Epithelial cell of prostate (primary cell): ENCODE measurements at places on chromosomes 13 and 19.

GRCh38 chr13:92781965-92782690 lies 444.5 kb upstream of the GPC6 start:
- DNase-seq: no peak

DNA sequence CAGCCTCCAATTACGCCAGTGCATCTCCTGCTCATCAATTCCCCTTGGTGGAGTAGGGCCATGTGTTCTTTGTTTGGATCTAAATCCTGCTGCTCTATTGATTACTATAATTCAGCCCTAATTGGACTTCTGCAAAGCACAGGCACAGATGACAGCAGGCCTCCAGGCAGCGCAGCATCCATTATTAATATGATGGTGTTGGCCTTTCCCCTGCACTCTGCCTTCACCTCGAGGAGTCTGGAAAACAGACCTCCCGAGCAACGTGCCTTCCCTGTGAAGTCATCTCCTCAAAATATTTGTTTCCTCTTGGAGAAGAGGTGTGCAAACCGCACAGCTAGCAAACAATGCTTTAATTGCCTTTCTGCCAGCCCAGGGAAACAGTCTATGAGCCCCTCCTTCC lies 92.5 kb downstream of the UQCRFS1 start:
- DNase-seq: no peak

- DNase-seq: no peak
Measured at GRCh38 chr19:8835446-8835845, 3.3 kb downstream of the MBD3L1 start.

DNA sequence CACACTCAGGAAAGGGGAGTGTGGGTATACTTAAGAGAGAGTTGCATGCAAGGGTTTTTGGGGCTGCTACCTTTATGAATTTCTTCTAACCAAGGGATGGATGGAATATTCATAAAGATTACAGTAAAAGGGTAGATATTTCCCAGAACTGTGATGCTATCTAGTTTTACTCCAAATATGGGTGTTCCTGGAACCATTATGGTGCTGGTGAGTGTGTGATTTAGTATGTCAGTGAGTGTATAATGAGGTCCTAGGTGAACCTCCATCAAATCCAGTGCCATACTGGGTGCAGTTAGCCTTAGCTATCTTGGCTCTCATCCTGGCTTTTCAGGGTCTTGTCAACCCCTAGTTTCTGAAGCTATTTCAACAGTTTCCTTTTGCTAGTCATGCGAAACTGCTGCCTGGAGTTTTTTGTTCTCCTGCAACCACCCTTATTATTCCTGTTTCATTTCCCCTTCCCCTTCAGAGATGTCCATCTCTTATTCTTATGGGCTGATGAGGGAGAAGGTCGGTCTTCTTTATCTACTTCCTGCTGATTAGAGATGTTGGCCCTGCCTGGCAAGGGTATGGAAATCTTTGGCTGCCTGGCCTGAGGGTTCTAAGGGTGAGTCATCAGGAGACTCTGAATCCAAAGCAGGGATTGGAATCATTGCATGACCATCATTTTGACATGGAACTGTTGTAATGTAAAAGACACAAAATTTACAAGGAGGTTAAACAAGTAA lies 202.3 kb downstream of the NBEA start:
- no peak for DNase-seq

GRCh38 chr19:40191836-40192646 lies 815 bp downstream of the MAP3K10 start:
- DNase-seq: no peak

GRCh38 chr13:108182652-108183051 lies 32.7 kb downstream of the LIG4 start:
- DNase-seq: no peak

GRCh38 chr13:47215736-47216135 lies 318.9 kb upstream of the HTR2A start:
- DNase-seq: no peak

GRCh38 chr19:11269408-11269807 lies 7.1 kb upstream of the DOCK6 start:
- DNase-seq: peak; percentile 31

GRCh38 chr13:100356889-100357288 lies 231.7 kb downstream of the GGACT start:
- DNase-seq: no peak

DNA sequence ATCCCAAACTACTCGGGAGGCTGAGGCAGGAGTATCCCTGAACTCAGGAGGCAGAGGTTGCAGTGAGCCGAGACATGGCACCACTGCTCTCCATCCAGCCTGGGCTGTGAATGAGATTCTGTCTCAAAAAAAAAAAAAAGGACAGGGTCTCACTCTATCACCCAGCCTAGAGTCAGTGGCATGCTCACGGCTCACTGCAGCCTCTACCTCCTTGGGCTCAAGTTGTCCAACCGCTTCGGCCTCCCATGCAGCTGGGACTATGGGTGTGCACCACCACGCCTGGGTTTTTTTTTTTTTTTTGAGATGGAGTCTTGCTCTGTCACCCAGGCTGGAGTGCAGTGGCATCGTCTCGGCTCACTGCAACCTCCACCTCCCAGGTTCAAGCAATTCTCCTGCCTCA lies 14.6 kb downstream of the MKNK2 start:
- no peak for DNase-seq

GRCh38 chr19:9406798-9407352 lies 28.5 kb downstream of the ZNF266 start:
- DNase-seq: peak; percentile 56

- no peak for DNase-seq
Measured at GRCh38 chr13:44796597-44797490, 192.4 kb downstream of the NUFIP1 start.

DNA sequence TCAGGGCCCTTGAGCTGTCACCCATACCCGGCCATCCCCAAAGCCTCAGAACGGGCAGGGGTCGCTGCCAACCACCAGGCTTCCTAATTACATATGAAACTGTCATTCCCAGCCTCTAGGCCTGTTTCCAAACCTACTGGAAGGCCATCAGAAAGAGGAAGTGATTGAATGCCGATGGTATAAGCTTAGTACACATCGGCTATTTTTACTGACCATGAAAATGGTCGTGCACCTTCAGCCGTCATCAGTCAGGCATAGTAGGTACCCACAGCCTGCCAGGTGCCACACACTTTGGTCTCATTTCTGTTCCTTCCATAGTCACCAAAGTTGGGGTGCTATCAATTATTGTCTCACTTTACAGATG lies 10.2 kb downstream of the KRI1 start:
- DNase-seq: no peak

DNA sequence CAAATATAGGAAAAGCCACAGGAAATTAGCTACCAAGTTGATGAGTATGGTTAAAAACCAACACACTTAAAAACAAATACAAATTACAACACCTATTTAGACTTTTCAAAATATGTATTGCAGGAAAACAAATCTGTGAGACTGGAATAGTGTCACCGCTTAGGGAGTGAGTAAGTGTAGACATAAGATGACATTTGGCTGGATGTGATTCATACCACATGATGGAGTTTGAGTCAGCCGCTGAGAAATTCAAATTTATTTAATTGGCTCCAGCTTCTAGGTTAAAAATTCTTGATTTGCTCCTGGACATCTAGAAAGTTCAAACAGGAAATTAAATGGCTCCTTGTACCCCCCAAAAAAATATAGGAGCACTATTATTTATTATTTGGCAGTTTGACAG lies 531.7 kb downstream of the SLITRK1 start:
- no peak for DNase-seq

DNA sequence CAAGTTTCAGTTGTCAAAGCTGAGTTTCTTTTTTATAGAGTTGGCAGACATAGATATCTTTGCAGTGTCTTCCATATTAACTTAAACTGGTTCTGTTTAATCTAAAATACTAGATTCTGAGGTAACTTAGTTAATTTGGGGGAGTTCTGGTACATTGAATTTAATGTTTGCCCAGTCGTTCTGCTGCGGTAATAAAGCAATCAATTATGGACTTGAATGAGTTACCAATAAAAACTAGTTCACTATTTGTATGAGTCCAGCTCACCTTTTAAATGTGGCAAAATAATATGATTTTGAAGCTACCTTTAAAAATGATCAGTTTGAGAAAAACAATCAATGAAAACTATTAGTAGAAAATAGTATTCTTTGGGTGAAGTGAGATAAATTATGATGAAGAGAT lies 90.2 kb downstream of the LMO7 start:
- no peak for DNase-seq

DNA sequence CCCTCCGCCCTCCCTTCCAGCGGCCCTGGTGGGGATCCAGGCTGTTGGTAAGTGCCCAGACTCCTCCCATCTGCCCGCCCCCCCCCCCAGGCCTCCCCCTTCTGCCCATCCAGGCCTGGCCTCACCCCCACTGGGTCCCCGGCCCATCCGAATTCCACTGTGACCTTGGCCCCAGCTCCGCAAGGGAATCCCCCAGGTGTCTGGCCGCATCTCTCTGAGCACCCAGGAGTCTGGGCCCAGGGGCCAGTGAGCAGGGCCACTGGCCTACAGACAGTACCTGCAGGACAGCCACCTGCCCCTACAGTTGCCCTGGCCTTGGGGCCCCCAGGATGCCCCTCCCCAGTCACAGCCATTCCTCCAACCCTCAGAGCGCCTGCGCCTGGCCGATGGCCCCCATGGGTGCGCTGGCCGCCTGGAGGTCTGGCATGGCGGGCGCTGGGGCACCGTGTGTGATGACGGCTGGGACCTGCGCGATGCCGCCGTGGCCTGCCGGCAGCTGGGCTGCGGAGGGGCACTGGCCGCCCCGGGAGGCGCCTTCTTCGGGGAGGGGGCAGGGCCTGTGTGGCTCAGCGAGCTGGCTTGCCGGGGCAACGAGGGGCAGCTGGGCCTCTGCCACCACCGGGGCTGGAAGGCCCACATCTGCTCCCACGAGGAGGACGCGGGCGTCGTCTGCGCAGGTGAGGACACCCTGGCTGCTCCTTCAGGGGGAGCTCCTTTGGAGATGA lies 912 bp downstream of the SSC5D start:
- DNase-seq: no peak

DNA sequence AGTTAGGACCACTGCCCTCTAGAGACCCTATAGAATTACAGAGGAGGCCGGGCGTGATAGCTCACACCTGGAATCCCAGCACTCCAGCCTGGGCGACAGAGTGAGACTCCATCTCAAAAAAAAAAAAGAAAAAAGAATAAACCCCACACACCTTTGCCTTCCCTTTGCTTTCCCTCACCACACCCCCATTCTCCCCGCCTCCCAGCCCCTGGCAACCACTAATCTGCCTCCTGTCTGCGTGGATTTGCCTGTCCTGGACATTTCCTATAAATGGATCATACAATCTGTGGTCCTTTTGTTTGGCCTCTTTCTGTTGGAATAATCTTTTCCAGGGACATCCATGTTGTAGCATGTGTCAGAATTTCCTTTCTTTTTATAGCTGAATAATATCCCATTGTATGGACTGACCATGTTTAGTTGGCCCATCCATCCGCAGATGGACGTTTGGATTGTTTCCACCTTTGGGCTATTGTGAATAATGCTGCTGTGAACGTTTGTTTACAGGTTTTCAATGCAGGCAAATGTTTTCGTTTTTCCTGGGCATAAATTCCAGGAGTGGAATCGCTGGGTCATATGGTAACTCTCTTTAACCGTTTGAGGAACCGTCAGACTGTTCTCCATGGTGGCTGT lies 15.3 kb downstream of the NACC1 start:
- no peak for DNase-seq

- DNase-seq: peak; percentile 73
Measured at GRCh38 chr19:37906869-37907734, at the start of gene SIPA1L3. Gene SIPA1L3 (plus strand): TSS chr19:37907208. CDS start chr19:38081566, 174,358 bp downstream.

GRCh38 chr13:44333950-44334655 lies 39.5 kb upstream of the SERP2 start:
- DNase-seq: no peak

DNA sequence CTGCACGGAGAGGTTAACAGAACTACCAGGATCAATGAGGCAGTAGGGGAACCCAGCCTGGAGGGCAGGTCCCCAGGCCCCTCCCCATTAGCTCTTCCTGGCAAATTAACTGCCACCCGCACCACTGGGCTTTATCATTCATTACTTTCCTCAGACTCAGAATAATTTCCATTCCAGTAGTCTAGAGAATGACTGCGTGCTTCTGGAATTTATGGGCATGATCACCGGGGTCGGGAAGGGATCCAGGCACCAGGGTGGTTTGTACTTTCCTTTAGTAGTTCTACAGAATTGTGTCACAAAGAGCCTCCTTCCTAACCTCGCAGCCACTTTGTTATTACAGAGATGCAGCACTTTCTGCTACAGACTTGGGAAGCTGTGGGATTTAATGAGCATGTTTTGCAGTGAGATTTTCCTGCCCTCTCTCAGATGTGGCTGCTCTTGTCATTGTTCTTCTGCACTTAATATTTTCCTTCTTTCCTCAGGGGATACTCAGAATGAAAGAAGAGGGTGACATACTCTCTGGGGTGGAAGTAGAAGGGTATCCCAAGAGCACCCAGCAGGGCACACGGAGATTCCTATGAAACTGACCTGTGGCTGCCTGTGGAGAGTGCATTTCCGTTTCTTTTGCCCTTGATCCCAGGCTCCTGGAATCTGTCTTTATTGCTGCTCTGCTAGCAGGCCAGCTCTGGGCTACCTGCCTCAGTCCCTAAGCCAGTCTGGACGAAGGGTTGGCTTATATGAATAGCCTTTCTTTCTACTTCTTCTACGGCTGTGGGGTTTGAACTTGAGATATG lies 285.0 kb upstream of the SLC10A2 start:
- DNase-seq: no peak

- no peak for DNase-seq
Measured at GRCh38 chr19:45218911-45219743, 26.1 kb downstream of the EXOC3L2 start.

GRCh38 chr13:104411141-104411765 lies 1345.0 kb upstream of the SLC10A2 start:
- no peak for DNase-seq

DNA sequence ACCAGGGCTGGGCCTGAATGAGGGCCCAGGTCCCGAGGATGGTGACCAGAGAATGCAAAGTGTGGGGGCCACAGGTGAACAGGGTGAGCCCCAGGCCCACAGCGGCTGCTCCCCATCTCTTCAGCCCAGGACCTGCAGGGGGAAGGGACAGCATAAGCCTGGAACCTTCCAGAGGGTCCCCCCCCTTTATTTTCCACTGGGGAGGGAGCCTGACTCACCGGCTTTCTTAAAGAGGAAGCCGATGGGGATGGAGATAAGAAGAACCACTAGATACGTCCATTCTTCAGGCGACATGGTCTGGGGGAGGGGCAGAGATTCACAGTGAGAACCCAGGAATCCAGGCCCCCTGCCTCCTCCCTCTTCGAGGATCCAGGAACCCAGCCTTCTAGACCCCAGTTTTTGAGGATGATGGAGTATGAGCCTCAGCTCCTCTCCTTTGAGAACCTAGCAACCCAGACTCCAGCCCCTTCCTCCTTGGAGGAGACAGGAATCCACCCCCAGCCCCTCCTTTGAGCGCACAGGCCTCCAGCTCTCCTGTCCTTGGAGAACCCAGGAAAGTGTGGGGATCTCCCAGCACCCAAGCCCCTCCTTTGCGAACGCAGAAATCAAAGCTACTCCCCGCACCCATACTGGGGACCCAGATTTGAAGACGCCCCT lies 1.0 kb downstream of the MBOAT7 start:
- DNase-seq: no peak
